ENCODE measurements at places on chromosomes 16 and 17.

GRCh38 chr17:66952031-66952524 is 12.4 kb upstream of the CACNG4 start:
- DNase-seq: no peak

DNA sequence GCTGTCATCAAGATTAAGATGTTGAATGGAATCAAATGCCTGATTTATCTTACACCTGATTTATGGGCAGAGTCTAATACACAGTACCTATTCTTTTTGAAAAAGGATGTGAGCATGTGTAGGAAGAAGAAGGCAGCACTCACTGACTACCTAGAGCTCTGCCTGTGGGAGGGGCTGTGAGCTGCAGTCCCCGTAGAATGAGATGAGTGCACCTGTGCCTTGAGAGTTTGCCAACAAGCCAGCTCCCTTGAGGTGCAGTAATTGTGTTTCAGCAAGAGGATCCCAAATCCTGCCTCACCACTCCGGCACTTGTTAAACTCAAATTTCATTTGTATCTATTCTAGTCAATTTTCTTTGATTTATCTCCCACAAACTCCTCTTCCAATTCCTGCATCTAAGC is 46.0 kb downstream of the CDH11 start:
- DNase-seq: no peak

DNA sequence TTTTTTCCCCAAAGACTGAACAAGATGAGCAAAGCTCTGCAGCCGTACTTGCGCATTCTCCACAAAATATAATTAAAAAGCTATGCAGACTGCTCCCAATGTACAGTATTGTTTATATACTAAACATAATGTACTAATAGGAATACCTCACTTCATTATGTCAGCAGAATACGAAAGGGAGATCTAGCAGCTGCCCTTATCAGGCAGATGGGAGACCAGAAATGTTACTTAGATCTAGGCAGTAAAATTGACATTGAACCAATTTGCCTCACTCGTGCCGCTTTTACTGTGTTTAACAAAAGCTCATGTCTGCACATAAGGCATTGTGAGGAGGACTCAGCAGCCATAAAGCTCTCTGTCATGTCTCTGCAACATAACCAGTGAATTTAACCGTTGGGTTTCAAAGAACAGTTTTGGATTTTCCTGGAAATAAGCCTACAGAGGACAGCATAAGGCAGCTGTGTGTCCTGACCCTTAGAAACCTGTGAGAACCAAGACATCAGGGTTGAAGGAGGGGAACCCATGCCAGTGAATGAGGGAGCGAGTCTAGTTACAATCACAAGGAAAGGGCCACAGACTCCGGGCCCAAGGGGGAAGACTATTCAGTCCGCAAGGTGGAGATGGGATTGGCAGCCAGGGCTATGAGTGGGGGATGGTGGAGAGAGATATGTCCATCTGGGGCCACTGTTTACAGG is 71.4 kb downstream of the GNAO1 start:
- no peak for DNase-seq

- peak; percentile 64 for DNase-seq
Observed at GRCh38 chr16:1610899-1611632, 806 bp downstream of the IFT140 start.

GRCh38 chr17:34760931-34761495 is 181.6 kb downstream of the TMEM132E start:
- no peak for DNase-seq

GRCh38 chr17:59842901-59843652 is 49.7 kb downstream of the TUBD1 start:
- peak; percentile 29 for DNase-seq

GRCh38 chr16:53131050-53131362 is 76.2 kb downstream of the CHD9 start:
- DNase-seq: no peak

DNA sequence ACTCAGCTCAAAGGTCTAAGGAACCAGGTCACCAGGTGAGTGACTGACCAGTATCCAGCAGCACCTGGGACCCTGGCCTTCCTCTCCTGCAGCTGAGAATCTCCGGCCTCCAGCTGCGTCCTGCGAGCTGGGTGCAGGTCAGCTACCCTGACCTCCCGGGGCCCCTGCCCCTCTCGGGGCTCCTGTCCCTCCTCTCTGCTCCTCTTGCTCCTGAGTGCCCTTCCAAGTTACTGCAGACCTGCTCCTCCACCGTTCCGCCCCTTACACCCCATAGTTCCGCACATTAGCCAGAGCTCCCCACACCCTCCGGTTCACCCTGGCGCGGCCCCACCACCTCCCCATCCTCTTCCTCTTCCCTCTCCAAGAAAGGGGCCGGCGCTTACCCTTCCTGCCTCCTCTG is 10.6 kb downstream of the FOXJ1 start:
- no peak for DNase-seq

GRCh38 chr16:175011-175949 is 1.2 kb upstream of the HBA1 start:
- DNase-seq: no peak

DNA sequence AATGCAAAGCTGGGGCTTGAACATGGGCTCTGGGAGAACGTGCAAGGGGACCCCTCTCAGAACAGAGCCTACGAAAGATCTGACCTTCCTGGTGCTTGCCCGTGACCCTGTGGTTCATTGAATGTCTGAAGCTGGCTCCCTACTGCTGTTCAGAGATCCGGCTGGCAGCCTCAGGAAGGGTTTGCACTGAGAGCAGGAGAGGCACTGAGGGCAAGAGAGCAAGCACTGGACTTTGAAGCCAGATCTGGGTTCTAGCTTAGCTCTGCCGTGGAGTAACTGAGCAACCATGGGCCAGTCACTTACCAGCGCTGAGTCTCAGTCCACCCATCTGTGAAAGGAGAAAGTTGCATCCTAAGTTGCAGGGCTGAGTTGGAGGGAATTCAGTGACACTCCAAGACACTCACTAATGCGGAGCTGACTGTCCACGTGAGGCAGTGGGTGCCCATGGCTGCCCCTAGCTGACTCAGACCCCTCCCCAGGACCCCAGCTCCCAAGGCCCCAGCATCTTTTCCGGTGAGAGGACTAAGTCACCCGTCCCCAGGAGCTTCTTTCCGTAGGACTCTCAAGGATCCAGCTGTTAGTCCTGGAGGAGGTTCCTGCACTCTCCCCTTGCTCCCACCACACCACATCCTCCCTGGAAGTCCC is 41.3 kb downstream of the BEAN1 start:
- no peak for DNase-seq

GRCh38 chr17:12546983-12547382 is 118.7 kb upstream of the MYOCD start:
- no peak for DNase-seq

GRCh38 chr17:82184761-82185160 is 27.9 kb downstream of the CCDC57 start:
- no peak for DNase-seq

DNA sequence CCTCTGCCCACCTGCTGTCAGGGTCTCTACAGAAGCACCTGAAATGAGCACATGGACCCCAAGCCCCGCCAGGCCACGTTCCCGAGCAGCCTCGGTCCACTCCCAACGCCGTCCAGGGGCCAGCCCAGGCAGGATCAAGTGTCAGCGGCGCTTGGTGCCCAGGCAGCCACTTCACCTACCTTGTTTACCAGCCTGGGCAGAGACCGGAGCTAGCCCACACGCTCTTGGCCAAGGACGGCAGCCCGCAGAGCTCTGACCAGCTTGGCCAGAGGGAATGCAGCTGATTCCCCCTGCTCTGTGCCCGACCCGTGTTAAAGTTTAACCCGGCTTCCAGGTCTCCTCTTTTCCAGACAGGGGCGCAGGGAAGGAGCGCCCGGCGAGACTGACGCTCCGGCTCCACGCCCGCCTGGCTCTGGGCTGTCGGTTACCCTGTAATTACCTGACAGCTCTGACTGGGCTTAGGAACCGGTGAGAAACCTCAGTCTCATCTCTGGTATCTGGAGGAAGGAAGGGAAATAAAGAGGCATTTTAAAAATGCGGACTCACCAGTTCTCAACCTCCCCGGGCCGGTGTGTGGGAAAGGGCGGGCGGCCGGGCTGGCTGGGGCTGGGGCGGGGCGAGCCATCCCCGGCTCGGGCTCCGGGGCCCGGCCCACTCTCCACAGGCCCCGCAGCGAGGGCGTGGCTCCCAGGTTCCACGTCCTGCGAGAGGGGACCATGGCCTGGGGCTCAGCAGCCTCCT is 4.6 kb downstream of the KIFC3 start:
- no peak for DNase-seq

GRCh38 chr16:53041320-53042051 is 11.2 kb downstream of the CHD9NB start:
- DNase-seq: no peak

DNA sequence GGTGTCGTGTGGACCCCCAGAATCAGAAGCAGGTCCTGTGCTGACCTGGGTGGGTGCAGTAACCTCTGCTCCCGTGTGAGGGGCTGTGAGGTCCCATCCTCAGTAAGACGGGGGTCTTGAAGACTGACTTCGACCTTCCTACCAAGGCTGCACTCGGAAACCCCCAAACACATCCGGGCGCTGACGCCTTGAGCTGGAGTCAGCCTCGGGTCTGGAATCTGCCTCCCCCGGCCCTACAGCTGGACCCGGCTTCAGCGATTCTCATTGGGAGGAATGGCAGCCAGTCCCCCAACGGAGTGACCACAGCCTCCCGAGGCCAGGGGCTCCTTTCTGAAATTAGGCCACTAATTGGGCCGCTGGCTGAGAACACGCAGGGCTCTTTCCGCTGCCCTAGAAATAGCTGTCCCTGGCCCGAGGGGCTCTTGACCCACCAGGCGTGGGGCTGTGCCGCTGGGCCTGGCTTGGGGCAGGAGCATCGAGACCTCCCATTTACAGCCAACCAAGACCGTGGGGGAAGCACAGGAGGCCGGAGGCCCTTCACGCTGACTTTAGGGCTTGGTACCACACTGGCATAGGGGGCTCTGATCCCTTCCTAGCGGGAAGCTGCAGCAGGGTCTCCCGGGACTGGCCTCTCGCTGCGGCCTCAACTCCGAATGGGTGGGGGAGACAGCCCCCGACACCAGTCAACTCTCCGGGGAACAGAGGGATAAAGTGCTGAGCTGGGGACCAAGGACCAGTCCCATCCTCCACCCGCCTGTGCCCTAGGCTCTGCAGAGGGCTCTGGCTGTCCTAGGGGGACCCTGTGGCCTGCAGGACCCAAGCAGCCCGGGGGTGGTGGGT is 2.6 kb upstream of the GNG13 start:
- no peak for DNase-seq

- no peak for DNase-seq
Observed at GRCh38 chr16:52182840-52183239, 364.1 kb downstream of the TOX3 start.

- no peak for DNase-seq
Observed at GRCh38 chr17:57607553-57608120, 137.5 kb downstream of the CCDC182 start.

DNA sequence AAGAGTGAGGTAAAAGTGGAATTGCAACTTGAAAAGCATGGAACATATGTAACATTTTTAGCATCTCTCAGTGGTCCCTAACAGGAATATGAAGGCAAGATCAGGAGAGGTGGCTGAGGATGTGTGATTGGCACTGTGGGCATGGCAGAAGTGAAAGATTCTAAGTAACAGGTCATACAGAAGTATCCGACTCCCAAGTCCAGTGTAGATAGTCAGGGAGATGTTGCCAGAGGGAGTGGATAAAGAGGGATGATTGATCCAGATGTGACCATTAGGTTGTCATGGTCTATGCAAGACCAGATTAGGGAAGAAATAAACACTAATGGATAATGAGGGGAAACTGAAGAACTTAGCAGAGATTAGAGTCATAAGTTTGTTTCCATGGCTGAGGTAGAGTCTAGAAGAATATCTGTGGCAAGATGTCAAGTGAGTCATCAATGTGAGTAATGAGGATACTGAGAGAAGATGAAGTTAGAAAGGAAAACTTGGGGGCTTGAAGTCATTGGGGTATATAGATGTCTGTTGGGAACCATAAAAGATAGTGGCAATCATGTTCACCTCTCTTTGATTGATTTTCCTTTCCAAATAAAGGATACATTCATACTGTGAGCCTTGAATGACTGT is 23.9 kb upstream of the CAPNS2 start:
- DNase-seq: no peak

GRCh38 chr16:27758544-27758943 is 208.6 kb downstream of the KATNIP start:
- no peak for DNase-seq

DNA sequence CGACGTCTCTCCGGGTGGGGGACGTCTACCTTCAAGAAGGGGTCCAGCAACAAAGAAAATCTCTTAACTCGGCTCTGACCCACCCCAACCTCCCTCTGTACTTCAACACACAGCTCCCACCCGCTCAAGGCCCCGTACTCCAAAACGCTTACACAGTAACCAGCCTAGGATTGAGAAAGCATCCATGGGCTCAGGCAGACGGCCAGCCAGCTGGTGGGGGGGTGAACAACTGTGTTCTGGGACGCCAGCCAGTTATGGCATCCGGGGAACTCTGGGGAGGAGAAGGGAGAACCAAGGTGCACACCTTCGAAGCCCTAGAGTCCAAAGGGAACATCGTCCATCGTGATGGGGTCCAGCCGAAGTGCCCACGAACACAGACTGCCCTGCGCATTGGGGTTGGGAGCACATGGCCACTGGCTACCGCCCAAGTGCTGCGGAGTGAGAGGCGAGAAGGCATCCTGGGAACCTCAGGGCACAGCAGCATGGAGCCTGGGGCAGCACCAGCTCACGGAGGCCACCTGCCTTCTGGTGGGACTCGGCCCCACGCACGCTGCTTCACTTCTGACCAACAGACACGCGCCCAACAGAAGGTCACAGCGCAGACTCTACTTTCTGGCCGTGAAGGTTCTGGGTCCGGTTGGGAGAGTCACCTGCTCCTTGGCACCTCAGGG is 14.3 kb downstream of the SLC16A3 start:
- no peak for DNase-seq

DNA sequence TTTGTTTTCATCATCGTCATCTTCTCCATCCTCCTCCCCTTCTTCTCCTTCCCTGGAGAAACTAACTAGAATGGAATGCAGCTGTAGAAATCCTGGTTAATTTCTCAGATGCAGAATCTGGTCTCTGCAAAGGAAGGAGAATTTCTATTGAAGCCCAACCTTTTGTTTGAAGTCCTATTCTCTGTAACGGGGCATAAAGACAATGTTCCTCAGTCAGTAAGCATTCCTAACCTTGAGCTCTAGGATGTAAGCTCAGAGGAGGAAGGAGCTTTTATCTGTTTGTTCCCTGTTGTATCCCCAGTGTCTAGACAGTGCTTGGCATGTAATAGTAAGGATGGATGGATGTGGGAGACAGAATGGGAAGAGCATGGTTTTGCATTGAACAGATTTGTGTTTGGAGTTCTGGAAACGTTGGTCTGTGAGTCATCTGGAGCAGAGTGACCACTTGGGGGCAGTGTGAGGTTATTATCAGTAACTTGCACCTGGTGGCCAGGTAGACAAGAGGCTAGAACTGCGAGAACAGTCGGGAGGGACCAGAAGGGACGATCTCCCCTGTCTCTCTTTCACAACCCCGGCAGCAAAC is 363.7 kb downstream of the SNX29 start:
- DNase-seq: peak; percentile 68

DNA sequence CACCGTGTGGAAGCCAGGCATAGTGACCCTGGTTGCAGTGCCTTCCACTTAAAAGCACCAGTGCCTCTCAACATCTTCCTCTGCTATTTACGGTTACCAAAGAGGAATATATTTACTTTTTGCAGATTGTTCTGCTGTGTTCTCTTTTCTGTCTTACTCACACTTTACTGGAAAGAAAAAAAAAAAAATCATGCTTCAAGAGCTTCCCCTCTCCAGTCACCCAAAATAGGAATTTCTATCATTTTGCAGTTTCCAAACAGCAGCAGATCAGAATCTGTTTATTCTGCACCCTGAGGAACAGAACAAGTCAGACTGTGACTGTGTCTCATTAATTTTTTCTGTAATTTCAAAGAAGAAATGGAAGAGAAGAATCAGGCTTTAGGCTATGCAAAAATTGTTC is 96.1 kb downstream of the KCNJ2 start:
- no peak for DNase-seq

- DNase-seq: peak; percentile 9
Observed at GRCh38 chr17:3738562-3739295, 15.0 kb downstream of the HASPIN start.

GRCh38 chr16:17160920-17161431 is 309.8 kb downstream of the XYLT1 start:
- no peak for DNase-seq

Measured in NCI-H2029 (cell line).